ENCODE measurements at places on chromosomes 12 and 14.

DNA sequence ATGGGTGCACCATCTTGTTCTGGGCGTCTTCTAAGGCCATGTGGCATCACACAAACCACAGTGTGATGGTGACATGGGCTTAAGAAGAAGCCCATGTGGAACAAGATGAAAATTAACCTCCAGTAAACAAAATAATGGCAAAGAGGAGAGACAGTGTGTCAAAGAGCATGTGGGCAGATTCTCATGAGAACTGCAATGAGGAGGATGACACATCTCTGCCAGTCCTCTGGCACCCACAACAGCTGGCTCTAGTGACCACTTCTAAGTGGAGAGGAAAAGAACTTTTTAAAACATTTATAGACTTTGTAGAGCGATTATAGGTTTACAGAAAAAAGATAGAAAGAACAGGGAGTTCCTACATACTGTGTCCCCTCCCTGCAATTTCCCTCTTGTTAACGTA is 401.4 kb downstream of the ATP23 start:
- H3K4me1 ChIP-seq, result peaks cover 13% of the 10 kb centered on the region
- H3K27me3 ChIP-seq, result no peaks in the 10 kb centered on the region
- H3K36me3 ChIP-seq, result no peaks in the 10 kb centered on the region

GRCh38 chr12:132474237-132474741 is 15.7 kb upstream of the FBRSL1 start:
- H3K27ac ChIP-seq, result no peak overlapping the region
- no peak overlapping the region for H3K4me3 ChIP-seq
- H3K36me3 ChIP-seq, result no peaks in the 10 kb centered on the region

DNA sequence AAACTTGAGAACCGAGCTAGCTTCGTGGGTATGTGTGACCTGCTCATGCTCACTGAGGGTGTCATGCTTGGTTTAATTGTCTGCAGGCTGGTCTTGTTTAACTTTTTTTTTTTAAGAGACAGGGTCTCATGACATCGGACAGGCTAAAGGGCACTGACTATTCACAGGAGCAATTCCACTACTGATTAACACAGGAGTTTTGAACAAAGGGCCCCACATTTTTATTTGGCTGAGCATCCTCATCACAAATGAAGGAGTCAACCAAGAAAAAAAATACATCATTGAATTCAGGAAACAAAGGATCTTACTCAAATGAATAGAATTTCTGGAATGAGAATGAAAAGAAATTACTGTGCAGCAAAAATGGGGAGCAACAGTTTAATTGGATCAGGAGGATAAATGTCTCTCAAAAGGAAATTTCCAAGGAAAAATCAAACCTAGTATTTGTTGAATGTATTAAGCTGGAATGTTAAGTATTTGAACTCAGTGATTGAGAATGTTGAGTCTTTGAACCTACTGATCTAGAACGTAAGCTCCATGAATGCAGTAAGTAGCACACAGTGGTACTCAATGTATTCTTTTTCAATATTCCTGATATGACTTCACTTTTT is 20.8 kb upstream of the PYROXD1 start:
- no peak overlapping the region for H3K27ac ChIP-seq
- no peak overlapping the region for H3K4me3 ChIP-seq
- DNase-seq, result no peak
- no peaks in the 10 kb centered on the region for H3K36me3 ChIP-seq

DNA sequence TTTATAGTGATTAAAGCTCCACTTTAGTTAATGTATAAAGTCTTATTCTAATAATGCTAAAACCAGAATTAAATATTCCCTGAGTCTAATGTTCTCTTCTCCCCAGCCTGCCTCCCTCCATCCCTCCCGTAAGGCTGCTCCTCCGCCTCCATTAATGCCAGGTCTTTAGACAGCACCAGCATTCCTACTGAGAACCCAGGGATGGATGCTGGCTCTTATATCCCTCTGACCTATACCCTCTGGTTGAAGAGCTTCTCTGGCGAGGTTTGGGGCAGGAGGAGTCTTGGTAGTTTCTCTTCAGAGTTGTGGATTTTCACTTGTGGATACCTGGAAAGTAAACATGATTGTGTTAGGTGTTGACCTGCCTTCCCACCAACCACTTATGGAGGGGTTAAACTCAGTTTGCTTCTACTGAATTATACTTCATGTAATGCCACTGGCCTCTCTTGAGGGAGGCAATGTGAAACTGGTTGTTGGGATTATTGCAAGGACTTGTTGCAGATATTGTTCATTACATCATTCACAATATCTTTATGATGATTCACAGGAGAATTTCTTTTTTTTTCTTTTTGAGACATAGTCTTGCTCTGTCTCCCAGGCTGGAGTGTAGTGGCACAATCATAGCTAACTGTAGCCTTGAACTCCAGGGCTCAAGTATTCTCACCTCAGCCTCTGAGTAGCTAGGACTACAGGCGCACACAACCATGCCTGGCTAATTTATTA is 11.1 kb upstream of the SMAGP start:
- H3K4me1 ChIP-seq, result no peaks in the 10 kb centered on the region
- DNase-seq, result peak; percentile 36
- no peak overlapping the region for H3K27ac ChIP-seq
- no peaks in the 10 kb centered on the region for H3K36me3 ChIP-seq

DNA sequence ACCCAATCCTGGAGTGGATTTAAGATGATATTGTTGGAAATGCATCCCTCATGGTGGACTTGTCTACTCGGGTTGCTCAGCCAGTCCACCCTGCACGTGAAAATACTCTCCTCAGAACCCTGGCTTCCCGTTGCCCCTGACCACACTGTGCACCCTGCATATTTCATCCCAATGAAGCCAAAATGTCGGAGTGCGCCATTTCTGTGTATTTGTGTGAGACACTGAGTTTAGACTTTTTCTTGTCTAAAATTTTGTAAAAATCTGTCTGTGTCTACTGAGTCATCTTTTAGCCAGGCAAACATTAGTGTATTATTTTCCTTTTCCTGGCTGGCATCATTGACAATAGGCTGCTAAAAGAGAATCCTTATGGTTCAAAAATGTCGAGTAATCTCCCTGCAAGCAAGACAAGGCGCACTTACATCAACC is 485 bp upstream of the PNMA1 start:
- H3K36me3 ChIP-seq, result peaks cover 7% of the 10 kb centered on the region
- H3K4me3 ChIP-seq, result peak overlapping the region; percentile 99
- peak; percentile 39 for DNase-seq
- H3K27ac ChIP-seq, result peak overlapping the region; percentile 78
- peaks cover 14% of the 10 kb centered on the region for H3K4me1 ChIP-seq
- no peaks in the 10 kb centered on the region for H3K27me3 ChIP-seq

GRCh38 chr12:119990382-119990874 is 1.4 kb downstream of the BICDL1 start:
- no peak overlapping the region for H3K27ac ChIP-seq
- H3K4me3 ChIP-seq, result peak overlapping the region; percentile 71
- H3K27me3 ChIP-seq, result peaks cover 9% of the 10 kb centered on the region
- no peaks in the 10 kb centered on the region for H3K36me3 ChIP-seq
- peaks cover 17% of the 10 kb centered on the region for H3K4me1 ChIP-seq

DNA sequence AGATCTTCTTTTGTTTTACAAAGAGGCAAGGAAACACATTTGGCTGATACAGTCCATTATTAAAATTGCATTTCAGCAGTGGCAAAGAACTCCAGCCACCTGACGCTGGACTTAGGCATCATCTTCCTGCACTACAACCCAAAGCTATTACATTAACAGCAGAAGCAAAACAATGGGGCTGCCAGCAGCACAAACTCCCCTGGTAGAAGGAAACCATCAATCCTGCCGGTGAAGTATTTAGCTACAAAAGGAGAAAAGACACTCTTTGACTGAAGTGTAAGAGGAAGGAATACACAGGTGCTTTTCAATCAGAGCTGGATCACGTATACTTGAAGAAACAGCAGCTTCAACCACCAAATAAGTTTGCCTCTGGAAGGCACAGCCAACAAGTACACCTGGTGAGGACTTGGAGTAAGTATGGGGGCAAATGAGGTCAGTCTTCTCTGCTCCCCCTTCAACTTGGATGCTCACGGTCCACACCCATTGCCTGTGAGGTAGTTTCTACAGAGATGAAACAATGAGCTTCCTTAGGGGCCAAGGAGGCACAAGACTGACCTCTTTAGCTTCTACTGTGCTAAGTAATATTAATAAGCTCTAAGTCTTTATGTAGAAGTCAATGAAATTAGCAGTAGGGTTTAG is 125.9 kb upstream of the FOXN3 start:
- H3K4me3 ChIP-seq, result no peak overlapping the region
- no peak overlapping the region for H3K27ac ChIP-seq
- peaks cover 21% of the 10 kb centered on the region for H3K4me1 ChIP-seq
- no peaks in the 10 kb centered on the region for H3K27me3 ChIP-seq

GRCh38 chr14:38505973-38506249 is 250.0 kb upstream of the CLEC14A start:
- no peaks in the 10 kb centered on the region for H3K27me3 ChIP-seq
- no peak overlapping the region for H3K27ac ChIP-seq
- no peak overlapping the region for H3K4me3 ChIP-seq
- H3K4me1 ChIP-seq, result no peaks in the 10 kb centered on the region
- no peak for DNase-seq

DNA sequence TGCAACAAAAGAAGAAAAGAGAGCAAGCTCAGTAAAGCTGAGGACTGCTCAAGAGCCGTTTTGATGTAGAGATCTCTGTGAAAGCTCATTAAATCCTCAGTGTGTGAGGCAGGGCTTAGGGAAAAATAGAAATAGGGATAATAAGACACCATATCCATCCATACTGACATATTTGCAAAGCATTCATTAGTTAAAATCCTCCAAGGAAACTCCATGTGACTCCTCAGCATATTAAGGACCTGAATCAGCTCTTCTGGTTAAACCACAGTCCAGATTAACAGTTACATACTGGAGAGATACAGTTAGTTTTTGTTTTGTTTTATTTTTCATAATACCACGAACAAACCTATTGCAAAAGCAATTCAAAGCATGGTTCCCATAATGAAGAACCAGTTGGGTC is 288.2 kb downstream of the PAWR start:
- no peaks in the 10 kb centered on the region for H3K27me3 ChIP-seq
- H3K27ac ChIP-seq, result no peak overlapping the region
- no peak overlapping the region for H3K4me3 ChIP-seq
- DNase-seq, result no peak

Measured in PC-3 (cell line).